ENCODE measurements at places on chromosomes 4 and X.

GRCh38 chr4:164134388-164134787, 619.5 kb upstream of the SMIM31 start:
- DNase-seq: no peak

GRCh38 chr4:101355246-101355645, 7.9 kb upstream of the PPP3CA start:
- no peak for DNase-seq

- no peak for DNase-seq
These were observed 229.7 kb upstream of the MBNL3 start for GRCh38 chrX:132718431-132718958.

GRCh38 chr4:122882857-122883735, 39.3 kb downstream of the NUDT6 start:
- DNase-seq: no peak

- no peak for DNase-seq
These were observed 57.2 kb upstream of the PUDP start for GRCh38 chrX:7205037-7205577.

DNA sequence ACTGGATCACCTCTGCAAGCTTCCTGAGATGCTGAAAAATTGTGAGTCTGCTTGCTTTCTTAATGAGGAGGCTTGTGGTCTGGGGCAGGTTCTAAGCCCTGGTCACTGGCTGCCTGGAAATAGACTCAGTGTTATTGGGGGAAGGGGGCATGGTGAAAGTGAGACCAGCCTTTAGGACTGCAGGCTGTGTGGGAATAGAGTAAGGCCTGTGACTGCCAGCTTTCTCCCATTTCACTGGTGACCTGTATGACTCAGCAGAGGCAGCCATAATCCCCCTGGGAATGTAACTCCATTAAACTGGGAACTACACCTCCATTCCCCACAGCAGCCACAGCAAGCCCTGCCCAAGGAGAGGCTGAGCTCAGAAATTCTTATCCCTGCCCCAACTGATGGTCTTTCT, 55.9 kb upstream of the IL15 start:
- no peak for DNase-seq

Data from NCI-H226 (cell line).